Mesenteric fat pad (tissue), 1 donor: ENCODE measurements at places on chromosomes 5 and 9. TPM values are rescaled to one million over a fixed set of nuclear protein-coding genes. Genes with fewer than 3 reads are reported as not detected.

The GRXCR2 gene
- total RNA-seq, result not detected

GRCh38 chr5:8981496-8981895 is 564.4 kb downstream of the SEMA5A start:
- DNase-seq, result no peak

DNA sequence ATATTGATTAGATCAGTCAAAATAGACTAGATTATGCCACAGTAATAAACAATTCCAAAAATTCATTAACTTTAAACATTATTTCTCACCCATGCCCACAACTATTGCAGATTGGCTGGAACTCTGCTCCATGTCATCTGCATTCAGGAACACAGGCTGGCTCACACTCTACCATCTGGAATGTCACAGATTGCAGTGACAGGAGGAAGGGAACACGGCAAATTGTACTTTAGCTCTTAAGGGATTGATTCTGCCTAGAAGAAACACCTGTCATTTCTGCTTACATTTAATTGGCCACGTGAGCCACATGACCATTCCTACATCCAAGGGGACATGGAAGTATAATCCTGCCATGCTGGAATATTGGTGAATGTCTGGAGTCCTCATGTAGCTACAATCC is 54.4 kb downstream of the ATPSCKMT start:
- DNase-seq, result no peak

- DNase-seq, result no peak
These were observed 109.1 kb downstream of the ALDH1A1 start for GRCh38 chr9:72843520-72844439.

DNA sequence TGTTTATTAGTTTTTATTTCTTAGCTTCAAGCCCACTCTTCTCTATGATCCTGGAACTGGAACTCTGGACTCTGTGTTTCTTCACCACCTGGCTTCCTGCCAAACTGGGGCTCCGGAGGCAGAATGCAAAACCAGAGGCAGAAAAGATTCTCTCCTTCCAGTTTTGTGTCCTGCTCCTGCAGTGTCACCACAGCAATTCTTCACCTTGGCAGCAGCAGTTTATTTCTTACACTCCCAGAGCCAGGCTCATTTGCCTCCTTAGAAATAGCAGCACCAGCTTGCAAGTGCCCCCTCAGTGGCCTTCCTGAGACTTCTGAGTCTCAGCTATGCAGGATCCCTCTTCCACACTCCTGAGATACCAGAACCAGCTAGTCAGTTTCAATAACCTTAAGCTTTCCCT is 26.7 kb upstream of the CAMK4 start:
- no peak for DNase-seq

- DNase-seq, result no peak
These were observed 248.6 kb upstream of the NREP start for GRCh38 chr5:112005623-112005930.

DNA sequence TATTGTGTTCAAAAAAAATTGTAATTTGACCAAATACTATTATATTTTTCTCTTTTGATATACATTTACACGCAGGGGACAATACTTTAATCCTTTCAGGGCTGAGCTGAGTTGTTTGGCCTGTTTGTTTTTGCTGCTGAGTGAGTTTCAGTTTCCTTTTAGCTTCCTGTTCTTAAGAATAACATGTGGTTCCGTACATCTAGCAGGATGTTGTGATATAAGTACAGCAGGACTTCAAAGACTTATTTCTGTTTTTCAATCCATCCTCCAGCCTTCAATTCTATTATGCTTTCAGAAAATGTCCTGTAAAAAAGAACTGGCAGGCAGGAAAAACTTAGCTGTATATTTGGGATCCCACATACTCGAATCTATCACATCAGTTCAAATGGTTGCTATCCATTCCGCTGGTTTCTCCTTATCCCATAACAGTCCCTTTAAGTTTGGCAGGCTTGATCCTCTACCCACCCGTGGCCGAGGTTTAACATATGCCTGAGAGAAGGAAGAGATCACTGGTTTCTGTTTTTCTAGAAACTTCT is 1037.3 kb upstream of the ACO1 start:
- no peak for DNase-seq

DNA sequence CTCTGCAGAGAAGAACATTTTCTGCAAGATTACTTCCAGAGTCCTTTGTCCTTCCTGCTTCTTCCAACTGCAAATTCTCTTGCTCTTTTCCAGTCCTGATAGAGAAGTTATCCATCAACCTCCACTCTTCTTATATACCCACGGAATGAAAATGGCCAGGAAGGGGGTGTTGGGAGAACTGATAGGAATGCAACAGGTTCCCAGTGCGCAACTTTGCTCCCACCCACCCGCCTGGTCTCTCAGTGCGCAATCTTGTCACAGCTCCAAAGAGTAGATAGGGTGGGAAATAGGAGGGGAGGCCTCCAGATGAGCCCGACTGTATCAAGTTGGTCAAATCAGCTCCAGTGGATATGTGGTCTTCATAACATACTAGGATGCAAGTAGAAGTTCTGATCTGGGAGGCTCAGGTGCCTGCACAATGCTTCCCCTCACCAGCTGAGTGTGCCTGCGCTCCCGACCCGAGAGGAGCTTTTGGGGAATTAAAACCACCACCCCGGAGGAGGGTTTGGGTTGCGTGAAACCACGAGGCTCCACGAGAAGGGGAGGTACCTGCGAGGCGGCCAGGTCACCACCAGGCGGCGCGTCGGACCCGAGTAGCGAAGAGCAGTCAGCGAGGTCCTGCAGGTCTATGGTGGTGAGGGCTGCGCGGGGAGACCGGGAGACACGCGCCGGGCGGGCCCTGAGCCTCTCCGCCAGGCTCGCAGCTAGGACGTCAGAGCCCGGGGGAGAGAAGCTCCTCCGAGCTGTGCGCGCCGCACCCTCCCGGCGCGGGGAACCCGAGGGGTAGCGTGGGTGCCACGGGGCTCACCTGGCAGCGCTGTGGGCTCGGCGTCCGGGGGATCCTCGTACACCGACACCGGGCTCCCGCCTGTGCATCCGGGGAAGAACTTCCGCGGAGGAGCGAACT is 835 bp downstream of the MCIDAS start:
- no peak for DNase-seq

GRCh38 chr5:2534970-2535369 is 216.5 kb downstream of the IRX2 start:
- no peak for DNase-seq

The ZNF618 gene
- total RNA-seq, result 8.2 TPM
